ENCODE measurements at places on chromosomes 7 and 10.
A peak's percentile ranks its signal among the peaks of the same experiment; 100 is the strongest.

GRCh38 chr7:92313055-92313454 is 67.3 kb downstream of the ANKIB1 start:
- DNase-seq, result no peak

DNA sequence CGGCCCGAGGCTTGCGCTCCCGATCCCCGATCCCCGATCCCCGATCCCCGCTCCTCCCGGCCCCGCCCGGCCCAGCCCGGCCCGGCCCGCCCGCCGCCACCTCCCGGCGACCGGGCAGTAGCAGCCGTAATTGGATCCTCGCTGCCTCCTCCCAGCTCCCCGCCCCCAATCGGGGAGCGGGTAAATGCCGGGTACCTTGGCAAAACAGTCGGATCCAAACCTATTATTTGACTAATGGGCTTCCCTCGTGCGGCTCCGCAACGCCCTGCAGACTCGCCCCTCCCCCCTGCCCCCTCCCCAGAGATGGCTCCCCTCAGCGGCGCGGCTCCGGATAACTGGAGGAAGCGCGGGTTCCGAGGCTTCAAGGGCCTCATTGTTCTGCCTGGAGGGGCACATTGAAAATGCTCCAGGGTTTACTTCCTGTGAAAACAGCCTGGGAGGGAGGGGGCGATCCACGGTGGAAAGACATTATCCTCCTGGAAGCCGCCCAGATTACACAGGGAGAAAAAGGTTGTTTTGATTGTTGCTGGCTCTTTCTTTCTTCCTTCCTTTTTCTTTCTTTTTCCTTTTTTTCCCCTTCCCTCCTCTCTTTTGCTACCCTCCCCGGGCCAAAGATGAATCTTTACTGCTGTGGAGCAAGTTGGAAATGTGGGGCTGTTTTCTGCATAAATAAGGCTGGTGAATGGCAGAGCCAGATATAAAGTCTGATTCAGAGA is 94.7 kb upstream of the ZMIZ1 start:
- DNase-seq, result peak; percentile 43

GRCh38 chr10:129740532-129741279 is 223.4 kb downstream of the EBF3 start:
- no peak for DNase-seq

GRCh38 chr10:51689536-51689935 is 9.9 kb downstream of the CSTF2T start:
- no peak for DNase-seq

DNA sequence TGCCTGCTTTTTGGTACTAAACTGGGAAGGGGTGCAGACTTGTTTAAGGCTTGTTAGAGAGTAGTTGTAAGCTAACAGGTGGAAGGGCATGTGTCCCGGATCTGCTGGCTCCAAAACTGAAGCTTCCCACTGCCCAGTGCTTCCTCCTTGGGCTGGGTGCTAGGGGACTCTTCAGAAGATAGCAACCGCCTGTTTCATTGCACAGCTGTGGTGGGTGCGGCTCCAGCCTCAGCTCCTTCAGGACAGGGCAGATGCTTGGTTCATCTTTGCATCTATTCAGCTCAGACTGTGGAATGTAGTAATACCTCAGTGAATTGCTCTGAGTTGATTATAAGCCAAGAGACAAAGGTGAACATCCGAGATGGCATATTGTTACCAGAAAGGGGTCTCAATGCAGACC is 527.1 kb downstream of the TYW1 start:
- DNase-seq, result no peak

DNA sequence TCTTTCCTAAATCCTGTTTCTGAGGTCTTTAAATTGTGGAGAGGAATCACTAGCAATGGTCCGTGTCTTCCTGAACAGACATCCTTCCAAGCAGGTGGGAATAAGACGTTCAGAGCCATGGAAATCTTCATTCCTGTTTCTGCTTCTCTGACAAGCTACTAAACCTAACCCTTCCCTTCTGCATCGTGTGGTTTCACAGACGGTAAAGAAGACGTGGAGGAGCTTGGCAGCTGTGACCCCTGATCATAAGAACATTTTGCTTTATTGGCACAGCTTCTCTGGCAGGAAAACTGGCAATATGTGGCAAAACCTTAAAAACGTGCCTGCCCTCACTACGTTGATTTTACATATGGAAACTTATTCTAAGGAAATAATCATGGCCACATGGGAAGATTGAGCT is 63.0 kb upstream of the LOXL4 start:
- DNase-seq, result no peak

- no peak for DNase-seq
These were observed 415.9 kb downstream of the RPS24 start for GRCh38 chr10:78449554-78449953.

- peak; percentile 9 for DNase-seq
These were observed 241.6 kb upstream of the CACNA2D1 start for GRCh38 chr7:82685214-82685613.

DNA sequence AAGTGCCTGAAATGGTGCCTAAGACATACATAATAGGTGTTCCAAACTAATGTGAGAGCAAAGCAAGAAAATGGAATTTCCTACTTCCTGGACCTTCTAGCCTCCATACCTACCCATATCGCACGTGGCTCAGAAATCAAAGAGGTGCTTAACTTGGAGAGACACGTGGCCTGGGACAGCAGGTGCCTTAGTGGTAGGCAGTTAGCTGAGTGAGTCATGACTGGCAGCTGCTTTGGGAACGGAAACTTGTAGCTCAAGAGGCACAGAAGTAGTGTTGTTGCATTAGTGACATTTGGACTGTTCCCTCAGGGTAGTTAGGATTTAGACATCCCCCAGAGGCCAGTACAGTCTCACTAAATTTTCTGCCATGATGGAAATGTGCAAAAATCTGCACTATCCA is 12.0 kb upstream of the BMPER start:
- no peak for DNase-seq

GRCh38 chr7:76086070-76086469 is 38.2 kb downstream of the MDH2 start:
- peak; percentile 36 for DNase-seq

- DNase-seq, result peak; percentile 35
These were observed 33.6 kb downstream of the ZNF22 start for GRCh38 chr10:45034301-45034700.

GRCh38 chr10:110176141-110177030 is 31.0 kb upstream of the MXI1 start:
- no peak for DNase-seq

- DNase-seq, result no peak
These were observed 139.3 kb downstream of the PPP1R9A start for GRCh38 chr7:95046494-95047240.

DNA sequence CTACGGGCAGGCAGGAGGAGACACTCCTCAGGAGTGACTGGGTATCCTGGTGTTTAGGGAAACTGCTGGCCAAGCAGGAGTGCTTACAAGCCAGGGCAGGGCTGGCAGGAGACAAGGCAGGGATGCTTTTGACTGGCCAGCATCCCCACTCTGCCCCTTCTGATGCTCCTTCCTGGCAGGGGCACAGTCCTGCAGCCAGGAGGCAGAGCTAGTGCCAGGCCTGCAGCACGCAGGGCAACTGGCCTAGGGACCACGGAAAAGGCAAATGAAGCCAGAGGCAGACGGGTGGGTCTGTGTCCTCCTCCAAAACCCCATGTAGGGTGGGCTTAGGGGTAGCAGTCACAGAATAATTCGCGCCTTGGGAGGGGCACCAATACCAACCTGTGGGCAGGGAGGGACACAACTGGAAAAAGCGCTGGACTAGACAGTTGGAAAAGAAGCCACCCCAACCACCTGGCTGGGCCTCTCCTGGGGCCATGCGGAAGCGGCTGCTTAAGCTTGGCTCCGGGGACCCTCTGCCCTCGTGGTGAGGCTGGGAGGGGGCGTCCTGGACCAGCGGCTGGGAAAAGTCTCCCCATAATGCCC is 4.8 kb downstream of the IMPDH1 start:
- no peak for DNase-seq

DNA sequence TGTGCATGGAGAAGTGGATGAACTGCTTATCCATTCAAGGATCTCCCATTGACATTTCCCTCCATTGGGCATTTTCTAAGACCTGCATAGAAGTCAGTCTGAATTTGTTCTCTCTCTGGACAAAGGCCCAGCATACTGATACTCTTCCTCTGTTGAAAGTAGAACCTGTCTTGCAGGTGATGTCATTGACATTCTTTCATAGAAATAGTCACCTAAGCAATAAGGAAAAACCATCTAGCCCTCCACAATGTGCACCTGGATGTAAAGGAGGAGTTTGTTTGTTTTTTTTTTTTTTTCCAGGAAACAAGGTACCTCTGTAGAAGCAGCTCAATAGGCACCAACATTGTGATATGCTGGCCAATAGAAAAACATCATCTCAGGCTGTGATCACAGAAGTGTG is 150.4 kb downstream of the DPY19L1 start:
- DNase-seq, result no peak

GRCh38 chr10:21336476-21337170 is 188.9 kb downstream of the SKIDA1 start:
- peak; percentile 98 for DNase-seq

DNA sequence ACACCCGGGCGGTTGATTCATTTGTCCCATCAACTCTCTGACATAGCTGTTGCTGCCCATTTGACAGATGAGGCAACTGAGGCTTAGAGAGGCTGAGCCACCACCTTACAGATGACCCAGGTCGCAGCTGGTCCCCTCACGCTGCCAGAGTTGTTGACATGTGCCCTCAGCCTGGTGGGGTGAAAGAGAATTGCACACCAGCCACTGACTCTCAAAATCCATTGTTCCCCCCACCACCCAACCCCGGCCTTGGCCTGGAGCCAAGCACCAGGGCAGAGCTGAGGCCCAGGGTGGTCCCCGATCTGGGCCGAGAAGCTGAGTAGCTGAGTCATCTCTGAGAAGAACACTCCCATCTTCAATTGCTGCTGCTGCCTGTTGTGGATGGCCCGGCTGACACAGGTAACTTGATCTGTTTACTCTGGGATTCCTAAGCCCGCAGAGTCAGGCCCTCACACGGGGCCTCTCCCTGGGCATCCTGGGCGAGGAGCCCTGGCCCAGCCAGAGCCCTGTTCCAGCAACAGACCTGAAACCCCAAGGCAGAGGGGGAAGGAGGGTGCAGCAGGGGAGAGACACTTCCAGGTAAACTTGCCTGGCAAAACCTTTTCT is 27.5 kb downstream of the PVRIG start:
- peak; percentile 89 for DNase-seq

GRCh38 chr10:59748834-59749233 is 4.4 kb downstream of the MRLN start:
- DNase-seq, result no peak

GRCh38 chr10:69662173-69662877 is 32.3 kb downstream of the FAM241B start:
- no peak for DNase-seq
